DMS79 treated with DMSO at 0.1 percent for 48 hours (cell line): ENCODE measurements at places on chromosomes 1 and 21.

DNA sequence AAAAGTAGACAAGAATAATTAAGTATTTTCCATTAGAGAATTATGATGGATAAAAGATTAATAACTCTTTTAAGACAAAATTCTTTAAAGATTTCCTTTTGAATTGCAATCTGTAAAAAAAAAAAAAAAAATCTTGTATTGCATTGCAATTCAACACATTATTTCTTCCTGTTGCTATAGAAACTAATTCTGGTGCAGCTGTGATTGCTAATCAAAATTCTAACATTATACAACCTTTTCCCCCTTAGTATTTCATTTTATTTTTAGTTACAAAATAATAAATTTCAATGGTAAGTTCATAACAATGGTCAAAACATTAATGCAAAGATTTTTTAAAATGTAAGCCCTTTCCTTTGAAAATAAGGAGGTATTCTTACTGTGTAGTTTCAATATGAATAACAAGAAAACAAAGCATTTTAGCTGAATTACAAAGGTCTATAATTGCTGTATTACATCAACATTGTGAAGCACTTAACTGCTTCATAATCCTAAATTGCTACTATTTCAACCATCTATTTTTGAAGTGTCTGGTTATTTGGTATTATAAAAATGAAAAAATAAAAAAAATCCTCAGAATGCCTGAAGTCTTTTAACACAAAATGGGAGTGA lies 135.0 kb downstream of the SYT14 start:
- DNase-seq = no peak

GRCh38 chr1:106571109-106571508 lies 485.4 kb upstream of the PRMT6 start:
- no peak for DNase-seq

DNA sequence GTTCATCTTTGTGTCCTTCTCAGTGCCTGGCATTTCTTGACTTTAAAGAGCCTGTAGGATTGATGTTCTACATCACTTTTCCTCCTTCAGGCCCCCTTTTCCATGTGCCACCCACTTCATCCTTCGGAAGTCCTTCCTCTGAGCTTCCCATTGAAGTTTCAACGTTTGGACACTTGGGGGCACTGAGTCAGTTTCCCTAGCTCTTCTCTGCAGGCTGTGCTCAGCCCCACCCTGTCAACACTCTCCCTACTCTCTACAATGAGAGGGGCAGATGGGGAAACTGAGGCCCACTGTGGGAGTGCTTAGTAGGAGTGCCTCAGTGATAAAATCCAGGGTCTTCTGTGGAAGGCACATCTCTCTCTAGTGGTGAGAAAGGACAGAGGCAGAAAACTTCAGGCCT lies 11.9 kb downstream of the KCNJ10 start:
- DNase-seq = no peak

- DNase-seq = no peak
These were observed 193.9 kb downstream of the CAMTA1 start for GRCh38 chr1:6979003-6979613.

- no peak for DNase-seq
These were observed 54.3 kb downstream of the LRRC8C start for GRCh38 chr1:89687254-89687653.

GRCh38 chr1:199010933-199011332 lies 372.1 kb downstream of the PTPRC start:
- no peak for DNase-seq

- DNase-seq = no peak
These were observed 19.2 kb downstream of the CNIH3 start for GRCh38 chr1:224635356-224635755.

GRCh38 chr1:18485227-18485626 lies 4.5 kb downstream of the KLHDC7A start:
- DNase-seq = no peak

DNA sequence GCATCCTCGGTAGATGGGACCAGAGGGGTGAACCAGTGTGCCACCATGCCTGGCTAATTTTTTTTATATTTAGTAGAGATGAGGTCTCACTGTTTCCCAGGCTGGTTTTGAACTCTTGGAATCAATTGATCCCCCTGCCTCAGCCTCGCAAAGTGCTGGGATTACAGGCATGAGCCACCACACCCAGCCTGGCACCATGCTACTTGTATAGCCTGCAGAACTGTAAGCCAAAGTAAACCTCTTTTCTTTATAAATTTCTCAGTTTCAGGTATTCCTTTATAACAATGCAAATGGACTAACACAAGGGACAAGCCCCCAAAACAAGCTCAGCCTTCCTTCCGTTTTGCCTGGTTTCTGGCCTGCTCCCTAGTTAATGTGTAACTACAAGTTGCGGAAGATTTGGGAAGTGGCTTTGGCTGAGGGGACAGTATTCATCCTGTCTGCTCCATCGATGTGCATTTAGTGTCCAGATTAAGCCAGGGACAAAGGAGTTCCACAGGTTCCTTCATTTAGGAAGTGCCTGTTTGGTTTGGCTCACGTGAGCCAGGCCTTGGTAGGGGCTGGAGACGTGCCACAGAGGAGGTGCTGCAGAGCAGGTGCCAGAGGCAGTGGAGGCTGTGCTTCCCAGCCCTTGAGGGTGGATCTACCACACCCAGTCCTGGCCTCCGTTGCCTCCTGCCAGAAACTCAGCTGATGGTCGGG lies 4.4 kb downstream of the AVPR1B start:
- DNase-seq = no peak

DNA sequence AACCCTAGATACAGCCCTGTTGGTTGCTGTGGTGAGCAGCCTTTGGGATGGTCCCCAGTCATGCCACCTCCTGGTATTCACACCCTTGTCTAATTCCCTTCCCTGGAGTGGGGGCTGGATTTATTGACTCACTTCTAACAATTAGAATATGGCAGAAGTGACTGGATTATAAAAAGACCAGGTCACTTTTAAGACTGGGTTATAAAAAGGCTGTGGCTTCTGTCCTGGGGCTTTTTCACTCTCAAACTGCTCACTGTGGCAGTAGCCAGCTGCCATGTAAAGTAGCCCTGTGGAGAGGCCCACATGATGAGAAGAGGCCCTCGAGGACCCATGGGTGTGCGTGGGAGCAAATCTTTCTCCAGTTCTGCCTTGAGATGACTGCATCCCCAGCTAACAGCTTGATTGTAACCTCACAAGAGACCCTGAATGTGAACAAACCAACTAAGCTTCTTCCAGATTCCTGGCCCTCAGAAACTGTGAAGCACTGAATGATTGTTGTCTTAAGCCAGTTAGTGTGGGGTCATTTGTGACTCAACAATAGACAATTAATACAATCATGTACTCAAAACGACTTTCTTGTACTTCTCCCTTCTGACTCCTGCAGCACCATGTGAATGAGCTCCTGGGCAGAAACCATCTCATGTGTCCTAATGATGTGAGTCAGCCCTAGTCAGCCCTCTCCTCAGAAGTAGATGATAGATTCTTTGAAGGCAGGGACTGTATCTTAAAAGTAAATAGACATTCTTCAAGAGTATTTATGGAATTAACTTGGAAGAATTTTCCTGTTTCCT lies 234.9 kb downstream of the TNR start:
- no peak for DNase-seq

DNA sequence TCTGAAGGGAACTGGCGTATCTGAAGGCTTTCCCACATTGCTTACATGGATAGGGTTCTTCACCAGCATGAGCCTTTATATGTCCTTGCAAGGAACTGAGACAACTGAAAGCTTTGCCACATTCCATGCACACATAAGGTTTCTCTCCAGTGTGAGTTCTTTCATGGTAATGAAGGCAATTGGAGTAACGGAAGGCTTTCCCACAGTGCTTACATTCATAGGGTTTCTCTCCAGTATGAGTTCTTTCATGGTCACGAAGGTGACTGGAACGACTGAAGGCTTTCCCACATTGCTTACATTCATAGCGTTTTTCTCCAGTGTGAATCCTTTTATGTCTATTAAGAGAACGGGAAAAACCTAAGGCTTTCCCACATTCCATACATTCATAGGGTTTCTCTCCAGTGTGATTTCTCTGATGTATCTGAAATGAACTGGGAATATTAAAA lies 15.0 kb downstream of the ZNF124 start:
- no peak for DNase-seq

DNA sequence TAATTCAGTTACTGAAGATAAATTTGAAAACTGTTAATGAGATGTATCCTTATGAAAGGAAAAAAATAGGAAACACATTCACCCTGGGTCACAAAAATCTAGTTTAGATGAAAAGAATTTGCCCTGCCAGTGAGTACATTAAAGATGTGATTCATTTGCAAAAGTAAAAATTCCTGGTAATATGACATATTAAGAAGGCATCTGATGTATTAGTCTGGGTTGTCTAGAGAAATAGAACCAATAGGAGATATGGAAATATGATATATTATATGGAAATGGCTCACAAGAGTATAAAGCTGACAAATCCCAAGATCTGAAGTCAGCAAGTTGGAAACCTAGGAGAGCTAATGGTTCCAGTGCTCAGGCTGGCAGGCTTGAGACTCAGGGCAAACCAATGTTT lies 153.8 kb downstream of the MRPL39 start:
- no peak for DNase-seq

DNA sequence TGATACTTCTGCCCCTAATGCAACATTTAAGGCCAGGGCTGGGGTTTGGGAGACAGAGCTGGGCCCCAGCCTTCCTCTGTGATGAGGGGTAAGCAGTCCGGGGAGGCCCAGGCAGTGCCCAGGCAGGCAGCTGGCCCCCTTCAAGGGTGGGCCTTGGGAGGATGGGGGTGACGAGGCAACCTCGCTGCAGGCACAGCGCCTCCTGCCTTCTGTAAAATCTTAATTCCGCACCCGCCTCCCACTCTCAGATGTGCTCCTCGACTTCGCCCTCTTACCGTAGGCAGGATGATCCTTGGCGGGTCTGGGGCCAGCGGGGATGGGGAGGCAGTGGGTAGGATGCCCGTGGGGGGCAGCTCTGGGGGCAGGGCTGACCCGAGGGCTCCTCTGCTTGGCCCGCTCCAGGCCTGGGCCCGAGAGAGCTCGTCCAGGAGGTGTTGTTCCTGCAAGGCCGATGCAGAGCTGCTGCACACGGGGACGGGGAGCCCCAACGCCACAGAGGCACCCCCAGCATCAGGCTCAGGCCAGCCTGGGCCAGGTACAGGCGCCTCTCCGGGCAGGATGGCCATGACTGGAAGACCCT lies 9.1 kb downstream of the C21orf58 start:
- no peak for DNase-seq

- DNase-seq = no peak
These were observed 33.5 kb downstream of the GPA33 start for GRCh38 chr1:167056529-167057231.

DNA sequence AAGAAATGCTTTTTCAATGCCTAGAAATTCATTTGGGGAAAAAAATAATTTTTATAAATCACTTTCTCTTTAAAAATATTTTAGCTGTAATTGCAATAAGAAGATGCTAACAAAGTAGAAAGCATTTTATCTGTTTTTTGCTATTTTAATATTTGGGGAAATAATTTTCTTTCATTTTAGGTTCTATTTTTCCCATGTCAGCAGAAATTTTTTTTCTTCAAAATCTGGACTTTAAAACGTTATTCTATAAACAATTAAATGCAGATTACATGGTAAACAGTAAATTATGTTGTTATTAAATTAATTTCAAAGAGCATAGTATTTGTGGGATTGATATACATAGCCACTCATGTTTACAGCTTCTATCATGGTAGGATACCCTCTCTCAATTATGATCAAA lies 27.7 kb upstream of the RRP15 start:
- DNase-seq = no peak

- DNase-seq = no peak
These were observed 34.4 kb downstream of the WLS start for GRCh38 chr1:68197891-68198290.

- no peak for DNase-seq
These were observed 28.1 kb downstream of the ZSCAN20 start for GRCh38 chr1:33500547-33500946.

DNA sequence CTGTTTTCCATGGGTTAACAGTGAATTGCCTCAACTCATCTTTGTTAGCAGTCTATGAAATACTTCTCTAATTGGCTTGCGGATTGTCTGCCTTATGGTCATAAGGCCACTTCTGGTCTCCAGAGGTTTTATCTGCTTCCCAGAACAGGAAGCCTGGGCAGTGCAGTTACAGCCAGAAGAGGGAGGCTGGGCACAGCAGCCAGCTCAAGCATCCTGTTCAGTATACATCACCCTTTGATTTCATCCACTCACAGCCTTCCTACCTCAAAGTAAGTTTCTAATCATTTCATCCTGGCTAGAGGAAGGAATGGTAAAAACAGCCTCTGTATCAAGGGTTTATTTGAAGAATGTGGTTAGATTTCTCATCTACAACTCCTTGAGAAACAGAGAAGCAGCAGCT lies 311.5 kb upstream of the DEPDC1 start:
- DNase-seq = no peak
